NCI-H345 (cell line): ENCODE measurements at places on chromosomes 16 and 17.

DNA sequence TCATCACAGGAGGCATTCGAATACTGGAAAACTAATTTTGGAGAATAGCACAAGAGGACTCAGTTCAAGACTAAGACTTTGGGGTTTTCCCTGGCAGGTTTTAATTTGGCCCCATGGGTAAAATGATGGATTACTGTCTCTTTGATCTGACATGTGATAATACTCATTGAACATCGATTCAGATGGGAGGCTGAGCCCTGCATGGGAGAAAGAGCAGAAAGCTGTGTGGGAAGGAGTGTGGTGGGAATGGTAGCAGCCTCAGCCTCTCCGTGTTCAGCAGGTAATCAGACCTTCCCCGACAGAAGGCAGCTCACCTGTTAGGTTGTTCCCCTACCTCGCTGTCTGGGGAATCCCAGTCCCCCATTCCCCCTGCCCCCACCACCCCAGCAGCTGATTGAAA lies 124.7 kb upstream of the TNRC6C start:
- no peak for DNase-seq

DNA sequence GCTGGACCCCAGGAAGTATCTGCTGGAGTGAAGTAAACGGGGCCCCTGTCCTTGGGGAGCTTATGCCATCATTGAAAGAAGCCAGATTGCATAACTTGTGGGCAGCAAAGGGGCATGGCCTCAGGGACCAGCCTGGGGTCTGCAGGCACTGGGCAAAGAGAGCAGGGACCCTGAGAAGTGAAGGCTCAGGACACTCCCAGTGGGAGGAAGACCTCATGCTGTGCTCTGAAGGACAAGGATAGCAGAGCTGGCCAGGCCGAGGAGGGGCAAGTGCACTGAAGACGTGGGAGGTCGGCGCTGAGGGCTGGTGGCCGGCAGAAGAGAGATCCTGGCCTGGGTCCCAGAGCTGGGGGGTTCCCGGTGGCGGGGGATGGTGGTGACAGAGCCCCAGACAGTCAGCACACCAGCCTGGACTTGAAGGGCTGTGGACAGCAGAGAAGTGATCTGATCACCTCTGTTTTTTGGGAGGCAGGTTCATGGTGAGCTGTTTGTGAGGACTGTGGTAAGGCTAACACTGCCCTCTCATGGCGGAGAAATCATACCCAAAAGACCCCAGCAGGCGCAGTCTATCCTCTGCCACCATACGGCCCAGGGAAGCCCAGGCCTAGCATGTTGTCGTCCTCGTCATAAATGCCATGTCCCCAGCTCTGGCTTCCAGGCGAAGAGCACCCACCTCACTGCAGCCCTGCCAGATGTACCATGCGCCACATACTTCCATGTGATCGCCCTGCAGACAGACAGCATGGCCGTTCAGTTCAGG lies 7.1 kb upstream of the CNP start:
- no peak for DNase-seq

- no peak for DNase-seq
These were observed 47.8 kb downstream of the MRC2 start for GRCh38 chr17:62675260-62675659.

DNA sequence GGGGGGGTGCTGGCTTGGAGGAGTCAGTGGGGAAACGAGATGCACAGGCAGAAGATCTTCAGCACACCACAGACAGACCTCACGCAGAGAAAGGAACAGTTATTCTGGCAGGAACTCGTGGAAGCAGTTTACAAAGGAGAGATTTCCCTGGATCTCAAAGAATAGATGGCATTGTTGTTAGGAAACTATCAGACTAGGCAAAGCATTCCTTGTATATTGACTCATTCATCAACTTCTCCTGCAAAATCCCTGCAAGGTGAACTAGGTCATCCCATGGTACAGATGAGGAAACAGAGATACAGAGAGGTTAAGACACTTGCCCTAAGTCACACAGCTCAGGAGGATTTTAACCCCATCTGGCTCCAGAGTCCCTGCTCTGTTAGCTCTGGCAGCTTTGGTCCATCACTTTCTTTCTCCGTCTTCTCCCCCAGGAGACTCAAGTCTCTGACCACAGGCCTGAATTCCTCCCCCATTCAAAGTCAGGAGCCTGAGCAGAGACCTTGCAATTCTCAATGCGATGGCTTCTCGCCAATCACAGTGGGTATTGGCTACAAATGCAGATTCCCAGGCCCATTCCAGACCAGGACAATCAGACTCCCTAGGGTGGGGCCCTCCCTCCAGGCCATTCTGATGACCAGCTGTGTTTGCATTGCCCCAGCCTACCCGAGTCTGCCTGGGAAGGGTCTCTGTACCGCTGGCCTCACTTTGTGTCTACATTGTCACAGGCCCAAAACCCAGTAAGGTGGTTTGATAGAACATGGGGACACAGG lies 56.4 kb downstream of the LITAF start:
- DNase-seq = no peak
